ENCODE measurements at places on chromosomes 12 and 14.
A peak's percentile ranks its signal among the peaks of the same experiment; 100 is the strongest.

DNA sequence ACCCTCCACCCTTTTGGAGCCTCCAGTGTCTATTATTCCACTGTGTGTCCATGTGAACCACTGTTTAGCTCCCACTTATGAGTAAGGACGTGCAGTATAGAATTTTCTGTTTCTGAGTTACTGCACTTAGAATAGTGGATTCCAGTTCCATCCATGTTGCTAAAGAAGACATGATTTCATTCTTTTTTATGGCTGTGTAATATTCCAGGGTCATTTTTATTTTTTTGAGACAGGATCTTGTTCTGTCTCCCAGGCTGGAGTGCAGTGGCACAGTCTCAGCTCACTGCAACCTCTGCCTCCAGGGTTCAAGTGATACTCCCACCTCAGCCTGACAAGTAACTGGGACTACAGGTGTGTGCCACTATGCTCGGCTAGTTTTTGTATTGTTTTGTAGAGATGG is 31.6 kb downstream of the EML1 start:
- H3K27me3 ChIP-seq = peaks cover 44% of the 10 kb centered on the region
- H3K4me1 ChIP-seq = peaks cover 8% of the 10 kb centered on the region
- H3K27ac ChIP-seq = no peak overlapping the region
- H3K4me3 ChIP-seq = no peak overlapping the region
- DNase-seq = no peak
- no peaks in the 10 kb centered on the region for H3K36me3 ChIP-seq

DNA sequence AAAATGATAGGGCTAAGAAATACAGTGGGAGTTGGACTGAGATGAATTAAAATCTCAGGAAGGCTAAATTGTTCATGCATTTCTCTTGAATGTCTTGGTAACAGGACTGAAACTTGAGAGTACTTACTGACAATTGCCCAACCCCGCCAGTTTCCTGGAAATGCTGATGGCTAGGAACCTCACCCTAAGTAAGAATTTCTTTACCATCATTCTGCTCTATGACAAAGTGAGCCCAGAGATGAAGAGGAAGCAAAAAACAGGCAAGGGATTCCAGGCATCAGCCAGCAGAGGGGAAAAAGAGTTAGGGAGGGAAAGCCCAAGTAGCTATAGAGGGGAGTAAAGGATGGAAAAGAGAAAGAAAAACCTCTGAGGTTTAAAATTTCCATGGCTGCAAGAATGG is 397.7 kb downstream of the MDGA2 start:
- H3K4me3 ChIP-seq = no peak overlapping the region
- no peaks in the 10 kb centered on the region for H3K4me1 ChIP-seq
- H3K27me3 ChIP-seq = no peaks in the 10 kb centered on the region
- no peak overlapping the region for H3K27ac ChIP-seq

GRCh38 chr14:92471919-92472318 is 41.7 kb upstream of the RIN3 start:
- DNase-seq = no peak
- H3K36me3 ChIP-seq = peaks cover 7% of the 10 kb centered on the region
- H3K4me3 ChIP-seq = no peak overlapping the region
- H3K27ac ChIP-seq = no peak overlapping the region

- peaks cover 16% of the 10 kb centered on the region for H3K4me1 ChIP-seq
- H3K27me3 ChIP-seq = no peaks in the 10 kb centered on the region
- H3K4me3 ChIP-seq = no peak overlapping the region
- H3K36me3 ChIP-seq = no peaks in the 10 kb centered on the region
- H3K27ac ChIP-seq = peak overlapping the region; percentile 20
- DNase-seq = no peak
These were observed 37.2 kb downstream of the DPF3 start for GRCh38 chr14:72856530-72857266.

GRCh38 chr12:53174881-53175491 is 5.5 kb upstream of the ZNF740 start:
- no peak overlapping the region for H3K27ac ChIP-seq
- peaks cover 20% of the 10 kb centered on the region for H3K4me1 ChIP-seq
- no peaks in the 10 kb centered on the region for H3K36me3 ChIP-seq
- H3K27me3 ChIP-seq = no peaks in the 10 kb centered on the region
- H3K4me3 ChIP-seq = no peak overlapping the region

All from natural killer cell treated with Interleukin-12 subunit alpha and Interleukin-12 subunit beta and Interleukin-15 and Interleukin-18, amount 100 ng/mL, for 72 hours (primary cell).